ENCODE measurements at places on chromosomes 3 and 15.

- DNase-seq = no peak
Measured at GRCh38 chr3:117622171-117622841, 912.7 kb downstream of the TUSC7 start.

GRCh38 chr15:63663906-63664305 lies 66.7 kb downstream of the FBXL22 start:
- DNase-seq = no peak

GRCh38 chr15:39183164-39183881 lies 397.6 kb upstream of the THBS1 start:
- no peak for DNase-seq

- DNase-seq = no peak
Measured at GRCh38 chr15:82923744-82924143, 28.8 kb downstream of the HOMER2 start.

GRCh38 chr3:144771381-144771870 lies 799.8 kb downstream of the DIPK2A start:
- no peak for DNase-seq

DNA sequence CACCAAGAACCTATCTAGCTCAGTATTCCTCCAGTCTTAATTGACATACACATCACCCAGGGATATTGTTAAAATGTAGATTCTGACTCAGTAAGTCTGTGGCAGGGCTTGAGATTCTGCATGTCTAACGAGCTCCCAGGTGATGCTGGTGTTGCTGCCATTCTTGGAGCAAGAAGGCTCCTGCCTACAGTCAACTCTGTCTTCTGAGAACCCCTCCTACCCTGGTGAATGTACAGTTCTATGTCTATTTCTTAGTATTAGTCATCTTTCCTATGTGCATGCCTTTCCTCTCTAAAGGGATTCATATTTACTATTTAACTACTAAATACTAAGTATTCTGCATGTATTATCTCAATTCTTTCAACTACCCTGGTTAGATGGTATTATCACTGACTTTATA lies 268.7 kb downstream of the EDEM1 start:
- DNase-seq = no peak

DNA sequence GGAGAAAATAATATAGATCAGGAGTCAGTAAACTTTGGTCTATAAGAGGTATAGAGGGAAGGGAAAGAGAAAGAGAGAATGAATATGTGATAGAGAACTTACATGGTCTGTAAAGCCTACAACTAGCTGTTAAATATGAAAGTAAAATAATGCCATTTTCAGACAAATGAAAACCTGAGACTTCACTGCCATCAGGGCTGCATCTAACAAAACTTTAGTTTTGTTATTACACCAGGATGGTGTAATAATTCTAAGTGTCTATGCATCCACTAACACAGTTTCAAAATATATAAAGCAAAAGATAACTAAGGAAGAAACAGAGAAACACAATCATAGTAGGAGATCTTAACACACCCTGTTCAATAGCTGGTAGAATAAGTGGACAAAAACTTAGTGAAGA lies 217.7 kb downstream of the KLF13 start:
- DNase-seq = no peak

DNA sequence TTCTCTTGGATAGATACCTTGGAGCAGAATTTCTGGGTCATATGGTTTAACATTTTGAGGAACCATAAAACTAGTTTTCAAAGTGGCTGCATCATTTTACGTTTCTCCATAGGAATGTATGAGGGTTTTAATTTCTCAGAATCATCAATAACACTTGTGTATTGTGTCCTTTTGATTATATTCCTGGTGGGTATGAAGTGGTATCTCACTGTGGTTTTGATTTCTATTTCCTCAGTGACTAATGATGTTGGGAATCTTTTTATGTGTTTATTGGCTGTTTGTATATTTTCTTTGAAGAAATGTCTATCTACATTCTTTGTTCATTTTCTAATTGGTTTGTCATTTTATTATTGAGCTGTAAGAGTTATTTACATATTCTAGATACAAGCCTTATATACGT lies 28.8 kb downstream of the CDIN1 start:
- no peak for DNase-seq

DNA sequence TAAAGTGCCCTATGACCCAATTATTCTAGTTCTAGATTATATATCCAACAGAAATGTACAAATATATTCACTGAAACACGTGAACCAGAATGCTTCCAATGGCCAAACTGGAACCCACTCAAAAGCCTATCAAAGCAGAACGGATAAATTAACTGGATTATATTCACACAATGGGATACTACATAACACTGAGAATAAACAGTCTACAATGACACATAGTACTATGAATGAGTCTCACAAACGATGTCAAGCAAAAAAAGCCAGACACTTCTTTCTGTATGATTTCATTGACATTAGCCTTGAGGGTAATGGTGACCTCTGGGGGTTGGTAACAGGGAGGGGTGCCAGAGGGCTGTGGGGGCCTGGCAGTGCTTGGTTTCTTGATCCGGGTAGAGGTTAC lies 50.9 kb upstream of the HACD2 start:
- DNase-seq = no peak

DNA sequence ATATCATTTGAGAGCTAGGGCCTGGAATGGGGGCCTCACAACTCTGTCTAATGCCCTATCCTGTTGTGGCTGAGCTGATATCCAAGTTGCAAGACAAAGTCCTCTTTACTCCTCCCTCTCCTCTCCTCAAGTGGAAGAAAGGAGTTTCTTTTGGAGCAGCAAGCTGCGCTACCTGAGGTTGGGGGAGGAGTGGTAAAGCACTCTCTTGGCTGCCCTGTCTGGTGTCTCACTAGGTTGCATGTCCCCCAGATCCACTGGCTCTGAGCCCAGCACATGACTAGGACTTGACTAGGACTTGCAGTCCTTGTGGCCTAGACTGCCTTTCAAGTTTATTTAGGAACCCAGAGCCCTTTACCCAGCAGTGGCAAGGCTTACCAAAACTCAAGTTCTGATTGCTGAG lies 141.1 kb upstream of the SETMAR start:
- no peak for DNase-seq

- no peak for DNase-seq
Measured at GRCh38 chr3:68007621-68008226, 353.3 kb upstream of the SUCLG2 start.

- DNase-seq = peak; percentile 83
Measured at GRCh38 chr15:45458746-45459403, 63.7 kb downstream of the SLC30A4 start.

GRCh38 chr15:85116925-85117646 lies 135.4 kb downstream of the PDE8A start:
- DNase-seq = no peak

DNA sequence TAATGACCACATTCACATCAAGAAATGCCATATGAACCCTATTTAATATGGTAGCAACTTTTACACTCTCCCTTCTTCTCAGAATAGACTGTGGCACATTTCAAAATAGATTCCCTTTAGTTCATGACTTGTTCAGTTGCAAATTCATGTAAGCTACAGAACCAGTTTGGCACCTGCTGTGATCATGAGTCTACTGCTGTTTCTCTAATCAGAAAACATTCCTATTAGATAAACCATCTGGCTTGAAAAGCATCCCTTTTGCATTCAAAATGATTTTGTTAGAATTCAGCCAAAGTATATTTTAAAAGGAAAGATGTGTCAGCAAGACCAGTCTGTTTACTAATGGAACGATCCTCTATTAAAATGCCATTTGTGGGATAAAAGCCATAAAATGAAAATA lies 304.4 kb downstream of the BCHE start:
- DNase-seq = no peak

GRCh38 chr3:114285648-114286230 lies 8.1 kb upstream of the TIGIT start:
- no peak for DNase-seq

Measured in stimulated activated CD8-positive, alpha-beta memory T cell treated with anti-CD3 and anti-CD28 coated beads, Interleukin-7, amount 100 ng/mL, for 1 hour (primary cell).